ENCODE measurements at places on chromosomes 12 and 14. TPM values are rescaled to one million over a fixed set of nuclear protein-coding genes. Genes with fewer than 3 reads are reported as not detected.

The KLHL33 gene
- 0.77 TPM for total RNA-seq

The LAG3 gene
- total RNA-seq: 0.73 TPM

The RNASE4 gene
- total RNA-seq: 71.6 TPM

DNA sequence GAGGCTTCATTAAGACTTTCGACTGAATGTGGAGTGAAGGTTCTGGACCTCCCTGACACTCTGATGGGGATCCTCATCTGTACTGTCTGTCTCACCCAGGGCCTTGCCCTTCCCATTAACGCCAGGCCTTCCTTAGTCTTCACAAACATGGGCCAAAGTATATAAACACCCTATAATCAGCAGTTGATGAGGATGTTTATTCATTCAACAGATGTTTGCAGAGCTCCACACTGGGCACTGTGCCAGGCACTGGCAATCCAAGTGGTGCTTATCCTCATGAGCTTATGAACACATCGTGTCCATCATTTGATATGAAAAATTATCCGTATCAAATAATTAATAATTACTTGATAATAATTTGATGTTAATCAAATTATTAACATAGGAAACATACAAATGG, 454.4 kb downstream of the FUT8 start:
- no peaks in the 10 kb centered on the region for H3K36me3 ChIP-seq
- H3K4me1 ChIP-seq: no peaks in the 10 kb centered on the region
- H3K27me3 ChIP-seq: no peaks in the 10 kb centered on the region
- DNase-seq: no peak

DNA sequence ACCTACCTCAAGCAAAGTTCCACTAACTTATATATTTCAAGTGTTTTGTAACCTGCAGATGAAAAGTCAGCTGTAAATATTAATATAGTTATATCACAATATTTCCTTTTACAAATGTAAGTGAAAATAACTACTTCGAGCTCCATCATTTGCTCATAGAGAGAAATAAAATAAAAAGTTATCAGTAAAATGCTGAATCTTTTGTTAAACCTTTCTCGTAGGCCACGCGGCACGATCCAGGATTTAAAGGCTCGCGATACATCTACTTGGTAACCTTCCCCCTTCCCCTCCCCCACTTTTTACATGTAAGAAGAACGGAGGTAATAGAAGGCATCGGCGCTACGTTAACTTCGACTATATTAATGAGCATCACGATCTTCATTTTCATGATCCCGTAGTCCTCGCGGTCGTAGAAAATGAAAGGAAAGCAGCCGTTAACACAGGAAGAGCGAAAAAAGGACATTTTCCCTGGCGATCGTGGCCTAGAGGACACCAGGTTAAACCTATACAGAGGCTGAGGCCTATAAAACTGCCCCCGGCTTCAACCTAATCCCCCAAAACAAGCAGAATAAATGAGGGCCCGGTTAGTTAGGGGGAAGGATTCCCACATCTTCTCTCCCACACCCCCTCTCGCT, 508 bp downstream of the HNRNPC start:
- H3K27ac ChIP-seq: peak overlapping the region; percentile 99
- DNase-seq: peak; percentile 54
- no peaks in the 10 kb centered on the region for H3K27me3 ChIP-seq
- no peaks in the 10 kb centered on the region for H3K36me3 ChIP-seq
